Activated T-helper 1 cell treated with anti-CD3 and anti-CD28 coated beads, Interleukin-12 subunit alpha, Interleukin-12 subunit beta, Interleukin-2, Interleukin-4 antibody, amounts not matched to agents 30 ng/mL and 10 ng/mL and 1 ng/mL, durations not matched to agents 14 hours and 24 hours and 36 hours (primary cell): ENCODE measurements at places on chromosomes 2 and 18. TPM values are rescaled to one million over a fixed set of nuclear protein-coding genes. Genes with fewer than 3 reads are reported as not detected.

GRCh38 chr2:675051-675450 lies 2.2 kb downstream of the TMEM18 start:
- no peak overlapping the region for H3K27ac ChIP-seq
- H3K27me3 ChIP-seq, result no peaks in the 10 kb centered on the region
- peaks cover 7% of the 10 kb centered on the region for H3K36me3 ChIP-seq
- peaks cover 42% of the 10 kb centered on the region for H3K4me1 ChIP-seq
- peak overlapping the region; percentile 89 for H3K4me3 ChIP-seq

DNA sequence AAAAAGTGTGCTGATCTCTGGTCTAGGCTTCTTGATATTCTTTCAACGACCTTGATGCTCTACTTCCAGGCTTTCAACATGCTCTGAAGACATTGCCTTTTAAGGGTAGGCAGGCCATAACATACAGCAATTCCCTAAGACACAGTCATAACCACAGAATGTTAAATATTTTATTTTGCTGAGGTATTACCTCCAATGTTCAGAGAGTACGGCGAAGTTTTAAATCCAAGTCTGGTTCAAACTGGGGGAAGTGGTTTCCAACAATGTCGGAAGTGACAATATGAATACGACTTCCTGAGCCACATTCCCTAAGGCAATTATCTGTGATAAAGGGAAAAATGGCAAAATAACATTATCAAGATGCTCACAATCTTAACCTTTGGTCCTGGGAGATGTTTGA lies 1077.9 kb upstream of the PIK3C3 start:
- no peak for DNase-seq
- H3K27ac ChIP-seq, result no peak overlapping the region
- no peaks in the 10 kb centered on the region for H3K27me3 ChIP-seq
- H3K4me3 ChIP-seq, result no peak overlapping the region
- no peaks in the 10 kb centered on the region for H3K4me1 ChIP-seq

GRCh38 chr18:74388227-74388626 lies 68.9 kb downstream of the DIPK1C start:
- H3K4me1 ChIP-seq, result peaks cover 15% of the 10 kb centered on the region
- peaks cover 10% of the 10 kb centered on the region for H3K27me3 ChIP-seq
- H3K4me3 ChIP-seq, result no peak overlapping the region
- H3K27ac ChIP-seq, result no peak overlapping the region

- DNase-seq, result no peak
- H3K27ac ChIP-seq, result no peak overlapping the region
- no peaks in the 10 kb centered on the region for H3K4me1 ChIP-seq
- no peak overlapping the region for H3K4me3 ChIP-seq
- H3K27me3 ChIP-seq, result peaks cover 20% of the 10 kb centered on the region
Measured at GRCh38 chr2:173058673-173059072, 17.0 kb upstream of the MAP3K20 start.

- H3K36me3 ChIP-seq, result peaks cover 18% of the 10 kb centered on the region
- H3K27me3 ChIP-seq, result no peaks in the 10 kb centered on the region
- DNase-seq, result no peak
- H3K27ac ChIP-seq, result peak overlapping the region; percentile 27
- no peak overlapping the region for H3K4me3 ChIP-seq
Measured at GRCh38 chr2:148999451-148999921, 39.0 kb upstream of the LYPD6B start.

- H3K27me3 ChIP-seq, result no peaks in the 10 kb centered on the region
- no peaks in the 10 kb centered on the region for H3K36me3 ChIP-seq
- H3K27ac ChIP-seq, result no peak overlapping the region
- no peak overlapping the region for H3K4me3 ChIP-seq
- H3K4me1 ChIP-seq, result no peaks in the 10 kb centered on the region
- DNase-seq, result no peak
Measured at GRCh38 chr18:76056471-76057110, 438.5 kb downstream of the ZNF516 start.

- no peak for DNase-seq
- no peak overlapping the region for H3K27ac ChIP-seq
- no peak overlapping the region for H3K4me3 ChIP-seq
- no peaks in the 10 kb centered on the region for H3K36me3 ChIP-seq
Measured at GRCh38 chr2:53513167-53513666, 254.4 kb upstream of the CHAC2 start.

GRCh38 chr2:40579247-40579646 lies 127.4 kb upstream of the SLC8A1 start:
- no peak for DNase-seq
- no peaks in the 10 kb centered on the region for H3K36me3 ChIP-seq
- H3K4me3 ChIP-seq, result no peak overlapping the region
- no peak overlapping the region for H3K27ac ChIP-seq
- no peaks in the 10 kb centered on the region for H3K27me3 ChIP-seq

Gene GKN2
- not detected in 2 replicates for total RNA-seq
